Mucosa of descending colon (tissue), 3 donors: ENCODE measurements at places on chromosomes 1 and 21. TPM values are rescaled to one million over a fixed set of nuclear protein-coding genes. Genes with fewer than 3 reads are reported as not detected.

- no peak for DNase-seq
Measured at GRCh38 chr1:199959033-199959774, 68.3 kb upstream of the NR5A2 start.

GRCh38 chr1:238252033-238252802, 361.5 kb upstream of the ZP4 start:
- no peak for DNase-seq

TNN gene
- total RNA-seq, result not detected

DNA sequence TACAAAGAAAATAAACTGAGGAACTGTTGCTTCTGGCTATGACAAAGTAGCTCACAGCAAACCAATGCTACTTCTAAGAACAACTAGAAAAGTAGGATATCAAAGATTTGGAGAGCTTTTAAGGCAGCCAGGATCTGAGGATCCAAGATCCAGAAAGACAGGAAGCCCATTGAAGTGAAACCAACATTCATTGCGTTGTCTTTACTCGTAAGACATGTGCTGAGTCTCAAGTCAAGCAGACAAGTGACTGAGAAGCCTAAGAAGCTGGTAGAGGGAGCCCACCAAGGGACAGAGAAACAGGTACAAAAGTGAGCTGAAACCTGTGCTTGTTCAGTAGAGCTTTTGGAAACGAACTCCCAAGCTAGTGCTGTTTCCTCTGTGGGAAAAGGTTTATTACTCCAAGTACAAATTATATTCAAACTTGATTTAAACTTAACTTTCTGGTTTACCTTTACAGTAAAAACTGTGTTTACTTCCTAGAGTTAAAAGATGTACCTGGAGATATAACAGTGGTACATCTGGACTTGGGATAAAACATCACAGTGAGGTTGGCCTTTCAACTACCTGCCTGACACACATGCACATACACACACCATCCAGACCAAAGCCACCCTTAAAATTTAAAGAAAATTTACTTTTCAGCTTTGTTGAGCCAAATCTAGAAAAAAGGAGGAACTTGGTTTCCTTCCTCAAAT, 41.2 kb downstream of the NME7 start:
- no peak for DNase-seq

- DNase-seq, result no peak
Measured at GRCh38 chr1:34270181-34270580, 93.5 kb downstream of the C1orf94 start.

B3GALT2 gene
- total RNA-seq, result 0.43 TPM

- DNase-seq, result peak; percentile 89
Measured at GRCh38 chr1:184425449-184426277, 38.8 kb downstream of the C1orf21 start.

SPRR5 gene
- total RNA-seq, result not detected

- DNase-seq, result no peak
Measured at GRCh38 chr1:26582836-26583460, 53.4 kb downstream of the RPS6KA1 start.

CELA3B gene
- total RNA-seq, result 0.35 TPM
